Adipocyte (in vitro differentiated cells): ENCODE measurements at places on chromosomes 1 and 21.

DNA sequence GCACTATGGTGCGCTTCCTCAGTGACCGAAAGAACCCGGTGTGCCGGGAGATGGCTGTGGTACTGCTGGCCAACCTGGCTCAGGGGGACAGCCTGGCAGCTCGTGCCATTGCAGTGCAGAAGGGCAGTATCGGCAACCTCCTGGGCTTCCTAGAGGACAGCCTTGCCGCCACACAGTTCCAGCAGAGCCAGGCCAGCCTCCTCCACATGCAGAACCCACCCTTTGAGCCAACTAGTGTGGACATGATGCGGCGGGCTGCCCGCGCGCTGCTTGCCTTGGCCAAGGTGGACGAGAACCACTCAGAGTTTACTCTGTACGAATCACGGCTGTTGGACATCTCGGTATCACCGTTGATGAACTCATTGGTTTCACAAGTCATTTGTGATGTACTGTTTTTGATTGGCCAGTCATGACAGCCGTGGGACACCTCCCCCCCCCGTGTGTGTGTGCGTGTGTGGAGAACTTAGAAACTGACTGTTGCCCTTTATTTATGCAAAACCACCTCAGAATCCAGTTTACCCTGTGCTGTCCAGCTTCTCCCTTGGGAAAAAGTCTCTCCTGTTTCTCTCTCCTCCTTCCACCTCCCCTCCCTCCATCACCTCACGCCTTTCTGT lies 7.3 kb upstream of the PIGV start:
- no peak for DNase-seq

DNA sequence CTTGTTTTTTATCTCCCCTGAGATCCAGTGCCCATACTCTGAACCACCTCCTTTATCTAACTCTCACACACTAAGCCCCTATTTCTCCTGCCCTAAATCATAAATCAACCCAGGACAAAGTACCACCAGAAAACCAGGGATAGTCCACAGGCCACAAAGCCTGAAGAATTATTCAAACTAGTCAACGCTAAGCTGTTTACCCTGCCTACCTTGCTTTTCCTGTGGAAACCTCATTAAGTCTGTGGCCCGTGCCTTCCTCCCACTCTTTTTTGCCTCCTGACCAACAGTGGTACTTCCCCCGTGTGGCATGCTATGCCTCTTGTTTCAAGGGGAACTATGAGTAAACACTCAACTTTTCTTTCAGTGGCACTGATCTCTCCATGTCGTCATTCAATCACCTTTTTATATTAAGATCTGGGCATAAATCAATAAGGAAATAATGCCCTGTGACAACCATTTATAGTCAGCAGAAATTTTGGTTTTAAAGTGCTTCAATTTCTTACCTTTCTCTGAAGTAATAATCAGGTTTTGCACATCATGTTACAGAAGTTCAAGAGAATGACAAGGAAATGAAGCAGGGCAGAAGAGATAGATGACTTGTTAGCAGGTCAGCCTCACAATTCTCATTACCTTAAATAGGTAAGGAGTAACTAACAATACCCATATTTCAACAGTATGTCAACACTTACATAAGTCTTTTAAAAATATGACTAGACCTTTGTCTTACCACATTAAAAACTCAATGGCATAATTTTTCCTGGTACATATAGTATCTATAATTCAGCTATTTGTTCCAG lies 32.1 kb downstream of the EYA3 start:
- DNase-seq = no peak

DNA sequence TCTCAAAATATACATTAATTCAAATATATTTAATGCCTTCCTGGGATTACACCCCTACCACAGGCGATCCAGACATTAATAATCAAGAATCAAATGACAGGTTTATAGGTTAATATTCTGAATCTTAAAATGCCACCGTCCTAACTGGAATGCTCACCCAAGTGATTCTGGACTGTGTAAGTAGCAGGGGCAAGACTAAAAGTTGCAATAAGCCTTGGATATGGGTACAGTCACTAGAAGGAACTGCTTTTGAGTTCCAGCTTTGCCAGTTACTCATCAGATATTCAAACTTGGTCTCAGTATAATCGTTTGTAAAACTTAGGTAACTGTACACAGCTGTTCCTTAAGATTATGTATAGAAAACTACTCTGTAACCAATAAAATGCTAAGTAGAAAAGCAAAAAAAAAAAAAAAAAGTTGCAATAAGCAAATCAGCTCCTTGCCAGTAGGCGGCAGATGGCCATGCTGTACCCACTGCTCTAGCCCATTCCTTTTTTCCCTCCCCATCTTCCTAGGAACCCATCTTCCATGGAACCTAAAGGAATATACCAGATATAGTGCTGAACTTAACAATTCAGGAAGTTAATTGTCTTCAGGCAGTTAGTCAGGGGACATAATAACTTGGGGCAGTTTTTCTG lies 10.5 kb downstream of the RO60 start:
- DNase-seq = peak; percentile 11

DNA sequence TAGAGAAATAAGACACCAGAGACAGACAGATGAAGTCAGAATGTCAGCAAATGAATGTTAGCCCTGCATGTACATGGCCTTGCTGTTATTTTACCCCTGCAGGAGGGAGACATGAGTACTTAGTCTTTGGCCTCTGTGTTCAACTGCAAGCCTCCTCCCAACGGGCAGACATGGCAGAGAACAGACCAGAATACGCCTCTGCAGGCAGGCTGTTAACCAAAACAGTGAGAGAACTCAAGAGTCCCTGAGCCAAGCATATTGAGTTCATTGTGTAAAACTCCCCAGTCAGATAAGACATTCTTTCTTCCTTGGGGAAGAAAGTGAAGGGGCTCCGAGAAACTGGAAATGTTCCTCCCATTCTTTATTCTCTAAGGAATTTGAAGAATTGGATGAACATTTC lies 150.9 kb downstream of the PHTF1 start:
- DNase-seq = no peak

DNA sequence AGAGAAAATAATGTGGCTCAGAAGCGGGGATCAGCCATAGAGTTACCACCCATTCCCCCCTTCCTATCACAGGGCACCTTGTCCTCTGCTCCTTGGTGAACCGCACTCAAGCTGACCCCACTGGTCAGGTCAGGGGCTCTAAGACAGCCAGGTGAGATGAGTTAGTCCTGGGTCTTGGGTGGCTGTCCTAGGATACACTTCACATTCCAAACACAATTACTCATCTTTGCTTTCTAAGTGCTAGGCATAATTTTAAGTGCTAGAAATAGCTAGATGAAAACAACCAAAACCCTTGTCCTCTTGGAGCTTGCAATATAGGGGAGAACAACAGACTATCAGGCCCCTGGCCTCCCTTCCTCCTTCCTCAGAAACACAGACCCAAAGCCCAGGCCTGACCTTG lies 7.8 kb upstream of the MUTYH start:
- DNase-seq = peak; percentile 36

- DNase-seq = no peak
These were observed 283.8 kb downstream of the CACNA1E start for GRCh38 chr1:181767001-181767708.

DNA sequence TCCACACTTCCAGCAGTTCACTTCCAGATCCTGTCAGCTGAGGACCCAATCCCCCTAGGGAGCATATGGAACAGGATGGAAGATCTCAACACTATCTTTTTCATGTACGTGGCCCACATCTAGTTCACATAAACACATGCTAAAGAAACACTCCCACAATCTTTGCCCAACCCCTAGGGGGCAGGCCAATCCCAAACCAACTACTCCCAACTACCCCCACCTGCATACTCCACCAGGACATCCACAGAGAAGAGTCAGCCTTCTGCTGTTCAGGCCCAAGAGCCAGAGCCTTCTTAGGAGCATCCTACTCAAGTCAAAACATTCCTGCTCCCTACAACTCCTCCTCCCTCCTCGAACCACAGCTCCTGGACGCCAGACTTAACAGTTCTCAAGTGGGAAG lies 5.6 kb upstream of the SLC5A9 start:
- DNase-seq = no peak

- DNase-seq = no peak
These were observed 970 bp downstream of the TNFRSF1B start for GRCh38 chr1:12167493-12168429.

GRCh38 chr1:21880619-21880970 lies 56.5 kb downstream of the HSPG2 start:
- no peak for DNase-seq

GRCh38 chr1:114854693-114855320 lies at the start of gene SYCP1:
Gene SYCP1, plus strand, starts transcription at chr1:114854863. Its CDS starts 602 bp downstream, at chr1:114855465.
- DNase-seq = no peak

- no peak for DNase-seq
These were observed 3.2 kb downstream of the JMJD4 start for GRCh38 chr1:227731696-227732585.

DNA sequence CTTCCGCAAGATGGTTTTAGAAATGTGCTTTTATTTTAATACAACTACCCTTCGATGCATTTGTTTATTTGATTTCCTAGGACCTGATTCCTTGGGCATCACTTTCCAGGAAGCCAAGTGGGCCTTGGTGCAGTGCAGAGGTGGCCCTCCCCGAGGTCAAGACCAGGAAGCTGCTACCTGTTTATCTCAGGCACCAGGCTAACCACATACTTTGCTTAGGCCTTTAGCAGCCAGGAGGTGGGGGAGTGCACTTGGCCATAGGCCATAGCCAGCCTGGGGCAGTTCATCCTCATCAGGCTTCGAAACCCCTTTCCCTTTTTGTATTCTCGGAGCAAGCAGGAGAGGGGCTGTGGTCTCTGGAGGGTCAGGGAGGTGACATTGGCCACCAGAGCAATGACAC lies 45.4 kb downstream of the SMYD2 start:
- no peak for DNase-seq

GRCh38 chr21:14686466-14687267 lies 140.6 kb upstream of the SAMSN1 start:
- DNase-seq = no peak

DNA sequence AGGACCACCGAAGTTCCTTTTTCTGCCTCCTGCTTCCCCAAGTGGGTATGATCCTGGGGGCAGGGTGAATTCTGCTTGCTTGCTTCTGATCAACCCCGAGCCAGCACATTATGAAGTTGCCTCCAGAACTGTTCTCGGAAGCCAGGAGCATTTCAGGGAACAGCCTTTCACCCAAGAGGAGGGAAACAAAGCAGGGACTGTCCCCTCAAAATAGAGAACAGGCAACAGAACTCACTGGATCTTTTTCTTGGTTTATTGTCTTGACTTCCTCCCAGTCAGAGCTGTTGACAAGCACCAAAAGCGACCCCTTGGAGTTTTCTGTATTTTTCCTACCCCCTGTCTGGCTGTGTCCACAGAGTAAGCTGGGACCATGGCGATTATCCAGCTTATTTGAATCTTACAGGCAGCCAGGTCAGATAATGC lies 258.3 kb upstream of the SGIP1 start:
- DNase-seq = no peak

DNA sequence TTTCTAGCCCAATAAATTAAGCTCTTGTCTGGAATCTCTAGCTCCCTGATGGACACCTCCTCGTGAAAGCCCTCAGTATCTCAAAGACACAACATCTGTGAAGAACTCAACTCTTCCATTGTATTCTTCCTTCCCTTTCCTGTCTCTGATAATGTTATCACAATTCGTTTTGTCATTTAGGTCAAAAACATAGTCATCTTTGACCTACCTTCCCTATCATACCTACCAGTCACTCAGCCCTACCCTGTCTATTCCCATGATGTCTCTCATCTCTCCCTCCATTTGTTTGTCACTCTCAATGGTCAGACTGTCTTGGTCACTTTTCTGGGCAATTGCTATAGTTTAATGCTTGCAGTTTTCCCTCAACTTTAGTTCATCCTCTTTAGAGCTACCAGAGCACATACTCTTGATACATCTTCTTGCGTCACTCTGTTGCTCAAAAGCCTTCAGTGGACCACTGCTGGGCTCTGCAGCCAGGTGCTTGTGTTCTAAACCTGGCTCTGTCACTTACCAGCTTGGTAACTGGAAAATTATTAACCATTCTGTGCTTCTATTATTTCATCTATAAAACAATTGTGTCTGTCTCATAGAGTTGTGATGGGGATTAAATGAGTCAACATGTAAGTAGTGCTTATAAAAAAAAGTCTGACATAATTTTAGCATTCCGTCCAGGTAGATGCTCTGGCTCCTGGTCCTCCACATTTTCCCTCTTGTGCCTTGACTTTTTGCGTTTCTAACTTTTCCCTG lies 39.6 kb downstream of the DDR2 start:
- DNase-seq = no peak

DNA sequence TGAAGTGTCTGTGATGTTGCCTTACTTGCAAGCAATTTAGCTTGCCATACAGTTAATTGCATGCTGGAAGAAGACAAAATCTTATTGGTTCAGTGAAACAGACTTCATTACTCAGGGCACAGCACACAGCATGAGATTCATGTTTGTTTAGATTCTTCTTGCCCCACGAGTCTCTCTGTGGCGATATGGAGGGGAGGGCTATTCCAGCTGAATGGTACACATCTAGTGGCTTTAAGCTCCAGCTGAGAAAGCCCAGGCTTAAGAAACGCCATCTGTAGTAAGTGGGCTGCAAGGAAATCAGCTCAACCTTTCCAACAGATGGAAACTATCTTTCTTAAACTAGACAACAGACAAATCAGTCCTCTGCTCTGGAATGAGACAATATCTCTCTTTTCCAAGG lies 1022.0 kb downstream of the NCAM2 start:
- peak; percentile 3 for DNase-seq

DNA sequence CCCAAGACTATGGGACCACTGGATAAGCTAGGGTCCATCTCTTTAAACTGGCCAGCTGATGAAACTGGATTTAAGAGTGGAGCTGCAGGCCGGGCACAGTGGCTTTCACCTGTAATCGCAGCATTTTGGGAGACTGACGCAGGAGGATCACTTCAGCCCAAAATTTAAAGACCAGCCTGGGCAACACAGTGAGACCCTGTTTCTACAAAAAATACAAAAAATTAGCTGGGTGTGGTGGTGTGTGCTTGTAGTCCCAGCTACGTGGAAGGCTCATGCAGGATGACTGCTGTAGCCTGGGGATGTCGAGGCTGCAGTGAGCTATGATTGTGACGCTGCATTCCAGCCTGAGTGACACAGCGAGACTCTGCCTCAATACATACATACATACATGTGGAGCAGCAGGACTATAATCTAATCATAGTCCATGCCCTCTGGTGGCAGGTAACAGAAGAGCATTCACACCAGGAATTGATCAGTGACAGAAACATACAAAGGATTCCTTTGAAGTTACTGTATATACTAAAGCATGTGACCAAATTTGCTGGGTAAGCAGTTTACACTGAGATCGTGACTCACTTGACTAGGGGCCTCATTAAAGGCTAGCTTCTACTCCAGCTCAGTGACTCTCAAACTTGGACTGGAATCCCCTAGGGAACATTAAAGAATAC lies 101.5 kb upstream of the SLFNL1 start:
- peak; percentile 70 for DNase-seq

GRCh38 chr1:92934395-92935378 lies 26.6 kb downstream of the DIPK1A start:
- peak; percentile 87 for DNase-seq

- no peak for DNase-seq
These were observed 5.5 kb downstream of the KLHL21 start for GRCh38 chr1:6596886-6597776.

DNA sequence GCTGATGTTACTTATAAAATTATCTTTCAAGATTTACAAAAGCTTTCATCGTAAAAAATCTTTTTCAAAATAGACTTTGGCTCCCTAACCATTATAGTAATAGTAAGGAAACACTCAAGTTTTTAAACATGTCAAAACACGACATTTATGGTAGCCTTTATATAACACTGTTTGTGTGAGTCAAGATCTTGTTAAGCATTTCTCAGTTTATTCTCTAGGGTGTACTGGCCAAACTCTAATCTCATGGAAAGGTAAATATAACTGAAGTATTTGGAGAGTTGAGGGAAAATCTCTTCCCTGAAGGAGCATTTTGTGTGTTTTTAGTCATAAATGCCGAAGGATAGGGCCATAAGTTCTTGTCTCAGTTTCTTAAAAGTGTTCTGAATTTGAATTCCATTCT lies 790.9 kb upstream of the NCAM2 start:
- no peak for DNase-seq

GRCh38 chr1:226110249-226111097 lies 48.0 kb downstream of the H3-3A start:
- peak; percentile 82 for DNase-seq
